ENCODE measurements at places on chromosomes 5 and 9.

- no peak for DNase-seq
Observed at GRCh38 chr5:172849606-172850453, 15.8 kb downstream of the ERGIC1 start.

DNA sequence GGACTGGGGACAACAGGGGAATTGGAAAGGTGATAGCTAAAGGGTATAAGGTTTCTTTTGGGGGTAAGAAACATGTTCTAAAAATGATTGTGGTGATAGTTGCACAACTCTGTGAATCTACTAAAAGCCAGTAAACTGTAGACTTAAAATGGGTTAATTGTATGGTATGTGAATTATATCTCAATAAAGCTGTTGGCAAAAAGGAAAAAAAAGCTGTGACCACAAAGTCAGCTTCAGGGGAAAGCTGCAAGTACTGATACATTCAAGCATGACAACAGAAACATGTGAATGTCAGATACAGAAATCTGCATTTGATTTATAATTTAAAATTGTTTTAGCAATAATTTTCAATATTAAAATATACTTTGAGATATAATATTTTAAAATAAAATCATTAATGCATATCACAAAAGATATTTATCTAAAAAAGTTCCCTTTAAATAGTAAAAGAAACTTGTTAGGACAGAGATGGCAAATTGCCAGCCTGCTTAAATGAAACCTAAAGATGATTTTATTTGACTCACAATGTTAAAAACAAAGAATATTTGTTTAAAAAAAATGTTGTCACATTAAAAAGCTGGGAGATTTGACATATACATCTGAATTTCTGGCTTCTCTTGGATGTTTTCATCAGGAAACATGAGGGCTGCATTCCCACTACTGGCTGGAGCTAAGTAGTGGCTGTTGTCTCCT, 66.0 kb downstream of the TBCA start:
- no peak for DNase-seq

DNA sequence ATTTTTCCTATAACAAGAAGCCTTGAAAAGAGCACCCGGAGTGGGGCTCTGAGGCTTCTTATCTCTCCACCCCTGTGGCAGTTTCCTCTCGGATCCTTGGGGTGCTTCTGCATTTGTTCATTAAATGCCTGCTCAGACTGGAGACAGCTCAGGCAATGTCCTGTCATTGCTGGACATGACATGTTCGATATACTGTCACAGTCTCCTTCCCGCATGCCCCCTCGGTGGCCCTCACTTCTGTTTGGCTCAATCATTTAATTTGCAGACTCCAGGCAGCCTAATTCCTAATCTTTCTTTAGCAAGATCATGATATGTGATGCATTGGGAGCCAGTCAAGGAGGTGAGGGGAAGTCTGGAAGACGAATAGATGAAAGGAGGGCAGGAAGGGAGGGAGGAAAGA, 37.5 kb upstream of the CPEB4 start:
- no peak for DNase-seq

DNA sequence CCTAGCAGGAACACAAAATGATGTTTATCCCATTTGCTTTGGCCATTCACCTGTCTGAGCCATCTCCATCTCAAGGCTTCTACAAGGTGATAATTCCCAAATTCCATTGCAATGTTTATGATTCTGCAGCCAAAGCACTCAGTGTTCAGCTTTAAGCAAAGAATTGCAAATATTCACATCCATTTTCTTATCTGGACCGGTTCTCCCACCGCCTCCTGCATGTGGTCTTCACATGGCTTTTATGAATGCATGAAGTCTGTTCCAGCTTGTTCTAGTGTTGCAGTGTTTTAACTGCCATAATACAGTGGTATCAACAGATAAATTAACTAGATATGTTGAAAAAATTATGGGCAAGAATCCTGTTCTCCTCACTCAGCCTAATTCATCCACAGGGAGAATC, 443.0 kb upstream of the KLF4 start:
- DNase-seq = no peak

GRCh38 chr5:134371834-134372340, 518 bp downstream of the UBE2B start:
- peak; percentile 84 for DNase-seq

Data from mesendoderm (in vitro differentiated cells).